ENCODE measurements at places on chromosomes 13 and 19.

GRCh38 chr19:41906271-41906670 lies 22.0 kb downstream of the ERFL start:
- DNase-seq, result no peak

GRCh38 chr13:69580255-69580654 lies 527.4 kb upstream of the ATXN8OS start:
- DNase-seq, result no peak

GRCh38 chr19:726993-727956 lies 18.5 kb downstream of the PALM start:
- DNase-seq, result no peak

DNA sequence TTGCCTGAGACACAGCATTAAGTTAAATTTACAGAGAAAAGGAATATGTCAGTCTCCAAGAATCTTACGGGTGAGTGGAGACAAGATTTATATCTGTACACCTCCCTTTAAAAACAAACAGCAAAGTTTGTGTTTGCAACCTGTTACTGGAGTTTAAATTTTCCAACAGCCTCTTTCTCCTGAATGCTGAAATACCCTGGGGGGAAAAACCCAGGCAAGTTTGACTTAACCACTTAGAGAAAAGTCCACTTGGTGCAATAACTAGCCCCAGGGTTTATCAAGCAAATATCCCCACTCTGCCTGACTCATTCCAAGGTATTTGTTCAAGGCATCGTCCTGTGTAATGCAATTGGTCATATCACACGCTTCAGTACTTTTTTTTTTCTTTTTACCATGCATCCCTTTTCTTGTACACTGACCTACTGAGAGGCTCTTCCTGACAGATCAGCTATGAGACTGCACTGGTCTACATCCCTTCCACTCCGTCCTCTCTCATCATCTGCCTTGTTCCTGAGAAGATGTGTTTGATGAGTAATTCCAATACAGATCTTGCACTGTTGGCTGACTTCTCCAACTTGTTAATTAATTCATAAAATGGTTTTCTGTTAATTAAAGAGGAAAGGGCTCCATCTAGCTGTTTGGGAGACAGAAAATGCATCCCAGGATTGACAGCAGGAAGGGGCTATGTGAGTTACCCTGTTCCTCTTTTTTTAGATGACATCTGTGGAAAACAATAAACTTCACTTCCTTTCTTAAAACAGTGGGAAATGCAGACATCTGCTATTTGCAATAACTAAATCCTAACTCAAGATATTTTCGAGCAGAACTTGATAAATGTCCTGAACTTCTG lies 212.5 kb upstream of the IRS2 start:
- DNase-seq, result no peak

DNA sequence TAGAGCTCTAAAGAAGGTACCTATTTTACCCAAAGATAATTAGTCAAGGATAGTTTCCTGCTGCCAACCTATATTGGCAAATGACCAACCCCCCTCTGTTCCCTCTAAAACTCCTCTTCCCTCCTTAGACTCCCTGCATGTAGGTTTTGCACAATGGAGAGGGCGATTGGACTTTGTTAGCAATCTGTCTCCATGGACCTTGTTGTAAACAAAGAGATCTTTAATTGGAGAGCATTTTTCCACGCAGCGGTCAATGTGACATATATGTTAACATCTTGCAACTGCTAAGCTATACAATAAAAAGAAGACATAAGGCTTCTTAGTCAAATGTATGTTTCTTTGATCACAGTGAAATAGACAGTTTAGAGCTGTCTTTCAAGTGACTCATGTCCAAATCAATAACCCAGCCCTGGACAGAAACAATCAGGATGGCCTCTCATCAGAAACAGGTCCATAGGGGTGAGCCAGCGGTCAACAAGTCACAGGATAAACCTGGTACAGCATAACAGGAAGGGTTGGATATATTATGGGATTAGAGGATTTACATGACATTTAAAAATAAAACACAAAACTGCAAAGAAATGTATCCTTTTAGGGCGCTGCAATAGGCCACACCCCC lies 69.7 kb upstream of the UBL3 start:
- DNase-seq, result no peak
